Activated CD4-positive, CD25-positive, alpha-beta regulatory T cell (primary cell): ENCODE measurements at places on chromosomes 5 and 9.

- DNase-seq: no peak
These were observed 10.2 kb upstream of the SLC1A3 start for GRCh38 chr5:36596247-36596646.

GRCh38 chr5:16726538-16726946 is 109.7 kb upstream of the RETREG1 start:
- no peak for DNase-seq

DNA sequence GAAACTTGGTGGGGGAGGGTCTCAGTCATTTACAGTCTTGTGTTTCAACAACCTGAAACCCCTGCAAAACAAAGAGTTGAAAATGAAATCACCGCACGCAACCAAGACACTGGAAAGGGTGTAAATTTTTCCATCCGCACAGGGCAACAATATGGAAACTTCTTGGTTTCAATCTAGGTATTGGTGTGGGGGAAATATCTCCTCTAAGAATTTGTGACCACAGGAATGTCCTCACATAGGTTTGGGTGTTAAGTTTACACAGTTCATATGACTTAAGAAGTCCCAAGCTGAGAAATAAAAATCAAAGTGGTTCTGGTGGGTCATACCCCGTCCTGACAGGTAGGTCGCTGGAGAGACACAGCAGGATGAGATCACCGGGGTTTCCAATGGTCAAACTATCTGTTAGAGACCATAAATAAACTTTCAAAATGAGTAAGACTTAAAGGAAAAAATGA is 51.9 kb upstream of the PIP5K1B start:
- DNase-seq: no peak

- DNase-seq: no peak
These were observed 47.0 kb downstream of the PLK2 start for GRCh38 chr5:58412932-58413331.
